ENCODE measurements at places on chromosomes 16 and 17.

GRCh38 chr16:54253118-54253517, 33.5 kb downstream of the IRX3 start:
- no peak for DNase-seq

GRCh38 chr16:69410219-69410990, 14.0 kb upstream of the CYB5B start:
- no peak for DNase-seq

DNA sequence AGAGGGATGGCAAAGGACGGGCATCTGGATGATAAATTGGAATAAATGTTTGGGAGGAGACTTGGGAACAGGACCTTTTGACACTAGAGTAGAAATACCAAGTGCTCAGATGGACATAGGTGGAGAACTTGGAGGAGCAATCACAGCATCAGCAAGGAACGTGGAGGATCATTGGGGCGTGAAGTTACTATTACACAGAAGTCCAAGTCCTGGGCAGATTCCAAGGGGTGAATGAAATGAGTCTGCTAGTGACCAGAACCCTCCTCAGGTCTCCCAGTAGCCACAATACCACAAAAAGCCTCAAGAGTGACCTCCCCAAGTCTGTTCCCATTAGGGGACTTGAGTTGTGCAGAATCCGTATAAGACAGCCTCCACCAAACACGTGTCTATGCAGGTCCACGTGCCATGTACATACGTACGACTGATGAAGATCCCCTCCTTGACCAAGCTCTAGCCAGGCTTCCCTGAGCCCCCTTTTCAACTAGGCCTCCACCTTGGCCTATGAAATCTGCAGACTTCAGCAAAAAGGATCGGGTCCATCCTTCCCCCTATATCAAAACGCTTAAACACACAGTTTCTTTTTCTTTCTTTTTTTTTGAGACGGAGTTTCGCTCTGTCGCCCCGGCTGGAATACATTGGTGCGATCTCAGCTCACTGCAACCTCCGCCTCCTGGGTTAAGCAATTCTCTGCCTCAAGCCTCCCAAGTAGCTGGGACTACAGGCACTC, 2.2 kb downstream of the C17orf67 start:
- DNase-seq, result no peak

DNA sequence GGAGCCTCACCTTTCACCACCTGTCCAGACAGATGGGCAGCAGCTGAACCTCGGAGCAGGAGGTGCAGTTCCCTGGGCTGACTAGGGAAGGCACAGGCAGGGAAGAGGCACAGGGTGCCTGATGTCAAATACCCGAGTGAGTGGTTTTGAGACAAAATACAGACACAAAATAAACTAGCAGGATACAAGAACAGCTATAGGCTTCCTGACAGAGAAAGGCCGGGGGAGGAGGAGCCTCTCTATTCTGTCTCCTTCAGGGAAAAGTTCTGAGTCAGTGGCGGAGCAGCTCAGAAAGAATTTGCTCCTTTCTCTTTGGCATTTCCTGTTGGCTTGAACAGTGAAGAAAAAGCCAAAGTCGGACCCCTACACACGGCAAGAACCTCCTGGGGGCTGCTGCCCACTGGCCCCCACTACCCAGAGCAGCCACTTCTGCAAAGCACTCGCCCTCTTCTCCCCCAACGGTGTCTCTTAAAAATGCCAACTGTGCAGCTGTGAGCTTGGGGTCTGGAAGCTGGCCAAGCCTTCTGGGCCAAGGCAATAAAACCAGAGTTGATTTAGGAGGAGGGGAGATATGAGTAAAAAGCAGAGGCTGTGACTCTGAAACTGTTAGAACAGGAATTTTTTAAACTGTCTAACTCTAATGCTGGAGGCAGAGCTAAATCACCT, 14.4 kb upstream of the FAAP100 start:
- DNase-seq, result no peak

DNA sequence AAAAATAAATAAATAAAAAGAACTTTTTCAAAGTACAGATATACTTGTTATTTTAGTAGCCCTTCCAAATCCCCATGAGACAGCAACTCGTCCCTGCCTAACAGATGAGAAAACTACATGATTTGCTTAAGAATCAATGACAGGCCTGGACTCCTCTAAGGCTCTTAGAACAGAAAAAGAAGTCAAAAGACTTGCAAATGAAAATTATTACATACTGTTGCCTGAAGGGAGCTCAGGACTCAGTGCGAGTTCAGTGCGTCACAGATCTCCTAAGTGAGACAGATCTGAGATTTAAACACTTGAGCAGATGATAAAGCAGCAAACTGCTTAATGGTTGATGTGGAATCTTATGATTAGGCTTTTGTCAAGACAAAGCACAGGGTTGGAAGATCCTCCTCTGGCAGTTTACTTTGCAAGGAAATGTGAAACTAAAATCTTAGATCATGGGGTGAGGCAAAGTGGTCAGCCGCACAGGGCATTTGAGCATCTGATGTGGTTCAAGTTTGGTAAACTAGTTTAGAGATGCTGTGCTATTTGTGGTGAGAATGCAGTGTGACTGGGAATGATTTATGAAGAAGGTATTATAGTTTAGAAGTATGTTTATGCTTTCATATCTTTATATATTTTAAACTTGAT, 138.1 kb downstream of the TRIM37 start:
- DNase-seq, result no peak

GRCh38 chr16:68468842-68469241, 20.5 kb upstream of the SMPD3 start:
- DNase-seq, result no peak

- no peak for DNase-seq
Observed at GRCh38 chr17:15468126-15468525, 705 bp upstream of the CDRT4 start.
